ENCODE measurements at places on chromosomes 1 and 21.
A peak's percentile ranks its signal among the peaks of the same experiment; 100 is the strongest.

GRCh38 chr1:239308701-239309333 is 77.6 kb upstream of the CHRM3 start:
- peak; percentile 56 for DNase-seq

GRCh38 chr1:91680556-91681155 is 180.0 kb downstream of the CDC7 start:
- DNase-seq, result no peak

GRCh38 chr1:207152792-207153468 is 48.9 kb downstream of the C4BPA start:
- DNase-seq, result no peak

GRCh38 chr1:15261155-15262002 is 14.4 kb downstream of the FHAD1 start:
- no peak for DNase-seq

DNA sequence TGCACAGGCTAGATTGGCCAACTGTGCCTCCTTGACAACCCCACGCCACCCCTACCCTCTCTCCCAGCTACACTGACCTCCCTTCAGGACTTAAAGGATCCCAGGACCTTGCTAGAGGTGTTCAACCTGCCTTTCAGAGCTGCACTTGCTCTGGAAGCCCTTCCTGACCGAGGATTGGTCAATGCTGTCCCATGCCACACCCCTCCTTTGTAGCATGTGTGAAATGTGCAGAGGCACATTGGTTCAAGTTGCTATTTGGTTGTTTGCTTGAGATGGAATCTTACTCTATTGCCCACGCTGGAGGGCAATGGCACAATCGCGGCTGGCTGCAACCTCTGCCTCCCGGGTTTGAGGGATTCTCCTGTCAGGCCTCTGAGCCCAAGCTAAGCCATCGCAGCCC is 21.8 kb downstream of the ACTA1 start:
- no peak for DNase-seq

GRCh38 chr21:26432410-26432809 is 140.7 kb downstream of the CYYR1 start:
- no peak for DNase-seq

DNA sequence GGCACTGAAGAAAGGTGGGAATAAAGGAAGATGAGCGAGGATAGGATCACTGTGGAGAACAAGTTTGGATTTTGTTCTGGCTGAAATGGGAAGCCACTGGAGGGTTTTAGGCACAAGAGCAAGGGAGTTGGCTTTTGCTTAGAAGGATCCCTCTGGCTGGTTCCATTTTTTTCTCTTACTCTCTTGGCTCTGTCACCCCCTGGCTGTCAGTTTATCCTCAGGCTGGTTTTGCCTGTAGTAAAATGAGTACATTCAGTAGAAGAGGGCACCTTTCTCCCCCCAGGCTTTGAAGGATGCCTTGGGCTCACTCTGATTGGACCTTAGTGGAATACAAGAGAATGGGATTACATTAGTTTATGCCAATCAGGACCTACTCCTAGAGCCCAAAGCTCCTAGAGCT is 17.1 kb downstream of the CACHD1 start:
- DNase-seq, result no peak

DNA sequence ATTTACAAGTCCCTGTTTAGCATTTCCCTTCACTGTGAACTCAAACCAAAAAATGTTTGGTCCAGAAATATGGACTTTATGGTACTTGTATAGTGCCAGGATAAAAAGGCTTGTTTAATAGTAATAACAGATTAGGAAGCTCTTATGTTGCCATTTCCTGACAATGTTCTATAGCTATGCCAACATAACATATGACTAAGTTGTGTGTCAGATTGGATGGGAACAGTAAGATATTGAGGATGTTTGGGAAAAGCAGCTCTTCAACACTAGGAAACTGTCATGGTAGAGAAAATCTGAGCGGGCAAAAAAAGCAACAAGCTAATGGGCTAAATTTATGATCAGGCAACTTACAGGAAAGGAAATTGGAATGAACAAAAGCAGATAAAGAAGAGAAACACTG is 287.1 kb upstream of the ADGRL4 start:
- DNase-seq, result no peak

- DNase-seq, result no peak
Observed at GRCh38 chr1:63688302-63688890, 85.4 kb upstream of the ROR1 start.

- DNase-seq, result peak; percentile 51
Observed at GRCh38 chr21:29181799-29182470, 51.5 kb downstream of the MAP3K7CL start.

All from left lobe of liver (tissue), 2 donors.